ENCODE measurements at places on chromosomes 5 and 9.
A peak's percentile ranks its signal among the peaks of the same experiment; 100 is the strongest.

GRCh38 chr9:31908158-31908890 is 476.1 kb upstream of the ACO1 start:
- no peak for DNase-seq

- no peak for DNase-seq
Measured at GRCh38 chr5:149072791-149073190, 9.9 kb upstream of the SH3TC2 start.

- peak; percentile 56 for DNase-seq
Measured at GRCh38 chr9:117782931-117783788, 79.0 kb downstream of the TLR4 start.

- DNase-seq = no peak
Measured at GRCh38 chr5:74598731-74599130, 41.8 kb downstream of the ENC1 start.

- no peak for DNase-seq
Measured at GRCh38 chr5:73120222-73121118, at the start of gene TMEM171. Gene TMEM171, plus strand, starts transcription at chr5:73120575. Its CDS starts 2,799 bp downstream, at chr5:73123374.

Measured in activated CD8-positive, alpha-beta memory T cell treated with anti-CD3 and anti-CD28 coated beads, Interleukin-2, amount 50 U/mL, for 4 hours (primary cell).